Urothelium cell line (cell line): ENCODE measurements at places on chromosomes 6 and 20.

DNA sequence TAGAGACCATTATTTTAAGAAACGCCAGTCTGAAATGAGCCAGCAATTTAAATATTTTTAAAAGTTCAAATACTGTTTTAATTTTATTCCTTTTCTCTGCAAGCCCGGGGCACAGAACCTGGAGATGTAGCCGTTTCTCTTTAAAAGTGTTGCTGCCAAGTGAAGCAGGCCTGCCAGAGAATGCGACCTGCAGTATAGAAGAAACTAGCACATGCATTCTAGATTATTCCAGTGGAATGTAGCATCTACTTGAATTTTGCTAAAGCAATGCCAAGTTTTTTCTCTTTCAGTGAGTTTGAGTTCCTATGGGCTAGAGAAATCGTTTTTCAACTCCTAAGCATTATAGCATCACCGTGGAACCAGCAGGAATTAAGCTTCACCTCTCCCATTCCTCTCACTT, 101.3 kb downstream of the QRSL1 start:
- no peak for DNase-seq

DNA sequence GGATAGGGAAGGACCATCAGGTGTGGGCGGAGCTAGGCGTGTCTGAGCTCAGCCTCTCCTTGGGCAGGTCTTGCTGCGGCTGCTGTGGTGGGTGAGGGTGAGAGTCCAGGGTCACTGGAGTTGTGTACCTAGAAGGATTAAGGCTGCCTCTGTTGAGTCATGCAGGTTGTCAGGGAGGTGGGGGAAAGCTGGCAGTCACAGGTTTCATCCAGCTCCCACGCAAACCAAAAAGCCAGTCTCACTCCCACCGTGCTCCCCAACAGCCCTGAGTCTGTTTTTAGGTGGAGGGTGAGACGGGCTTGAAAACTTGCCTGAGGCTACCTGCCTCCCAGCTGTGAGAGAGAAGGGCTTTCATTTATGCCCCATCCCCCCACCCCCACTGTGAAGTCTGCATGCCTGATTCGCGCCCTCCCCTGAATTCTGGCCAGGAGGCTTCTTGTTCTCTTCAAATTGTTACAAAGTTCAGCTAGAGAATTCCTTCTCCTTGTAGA, 161.5 kb downstream of the MYLK4 start:
- DNase-seq = no peak

GRCh38 chr6:56345376-56345995, 98.1 kb upstream of the COL21A1 start:
- DNase-seq = no peak

- no peak for DNase-seq
Observed at GRCh38 chr6:154229786-154230185, 126.8 kb downstream of the IPCEF1 start.

GRCh38 chr6:154478021-154478700, 32.3 kb downstream of the CNKSR3 start:
- DNase-seq = no peak

DNA sequence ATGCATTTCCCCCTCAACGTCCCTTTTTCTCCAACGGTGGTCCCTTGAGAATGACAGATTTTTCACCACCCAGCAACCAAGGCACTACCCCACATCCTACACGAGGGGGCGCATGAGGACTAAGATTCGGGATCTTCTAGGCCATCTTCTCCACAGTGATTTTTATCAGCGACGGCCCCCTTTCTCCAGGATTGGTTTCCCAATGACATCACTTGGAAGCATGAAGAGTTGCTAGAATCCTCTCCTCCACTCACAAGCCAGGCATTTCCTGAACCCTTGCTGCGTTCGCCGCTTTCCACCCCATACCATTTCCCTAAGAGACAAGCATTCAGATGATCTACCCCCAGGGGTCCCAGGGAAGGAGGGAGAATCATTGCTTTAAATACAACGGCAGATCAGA, 252.0 kb downstream of the HIVEP2 start:
- DNase-seq = peak; percentile 71

DNA sequence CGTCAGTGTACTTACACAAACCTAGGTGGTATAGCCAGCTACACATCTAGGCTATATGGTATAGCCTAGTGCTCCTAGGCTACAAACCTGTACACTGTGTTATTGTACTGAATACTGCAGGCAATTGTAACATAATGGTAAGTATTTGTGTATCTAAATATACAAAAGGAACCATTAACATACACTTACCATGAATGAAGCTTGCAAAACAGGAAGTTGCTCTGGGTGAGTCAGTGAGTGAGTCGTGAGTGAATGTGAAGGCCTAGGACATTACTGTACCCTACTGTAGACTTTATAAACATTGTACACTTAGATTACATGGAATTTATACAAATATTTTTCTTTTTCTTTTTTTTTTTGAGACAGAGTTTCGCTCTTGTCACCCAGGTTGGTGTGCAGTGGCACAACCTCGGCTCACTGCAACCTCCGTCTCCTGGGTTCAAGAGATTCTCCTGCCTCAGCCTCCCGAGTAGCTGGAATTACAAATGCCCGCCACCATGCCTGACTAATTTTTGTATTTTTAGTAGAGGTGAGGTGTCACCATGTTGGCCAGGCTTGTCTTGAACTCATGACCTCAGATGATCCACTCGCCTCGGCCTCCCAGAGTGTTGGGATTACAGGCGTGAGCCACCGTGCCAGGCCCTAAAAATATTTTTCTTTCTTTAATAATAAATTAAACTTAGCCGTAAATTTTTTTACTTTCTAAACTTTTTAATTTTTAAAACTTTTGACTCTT, 15.4 kb upstream of the KIAA1755 start:
- DNase-seq = no peak

GRCh38 chr6:137756788-137757187, 110.3 kb upstream of the TNFAIP3 start:
- no peak for DNase-seq

GRCh38 chr6:87155842-87156815, 764 bp downstream of the ZNF292 start:
- DNase-seq = peak; percentile 27

- DNase-seq = no peak
Observed at GRCh38 chr6:151478670-151479069, 15.1 kb upstream of the CCDC170 start.

- DNase-seq = no peak
Observed at GRCh38 chr6:99080191-99080590, 132.4 kb upstream of the FBXL4 start.

DNA sequence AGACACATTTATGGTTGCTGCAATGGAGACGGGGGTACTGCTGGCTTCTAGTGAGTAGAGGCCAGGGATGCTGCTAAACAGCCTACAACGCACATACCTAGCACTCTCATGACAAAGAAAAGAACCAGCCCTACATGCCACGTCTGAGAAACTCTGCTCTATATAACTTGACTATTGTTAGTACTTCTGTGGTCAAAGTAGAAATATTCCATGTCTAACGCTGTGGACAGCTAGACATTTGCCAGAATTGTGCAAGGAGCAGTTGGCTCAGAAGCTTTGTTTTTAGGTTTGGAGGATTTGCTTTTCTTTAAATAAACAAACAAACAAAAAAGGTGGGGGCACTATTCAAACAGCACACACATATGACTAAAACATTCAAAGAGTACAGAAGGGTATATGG, 20.5 kb downstream of the UBE2V1 start:
- DNase-seq = no peak

- peak; percentile 93 for DNase-seq
Observed at GRCh38 chr20:63698739-63699465, 2.5 kb downstream of the TNFRSF6B start.

DNA sequence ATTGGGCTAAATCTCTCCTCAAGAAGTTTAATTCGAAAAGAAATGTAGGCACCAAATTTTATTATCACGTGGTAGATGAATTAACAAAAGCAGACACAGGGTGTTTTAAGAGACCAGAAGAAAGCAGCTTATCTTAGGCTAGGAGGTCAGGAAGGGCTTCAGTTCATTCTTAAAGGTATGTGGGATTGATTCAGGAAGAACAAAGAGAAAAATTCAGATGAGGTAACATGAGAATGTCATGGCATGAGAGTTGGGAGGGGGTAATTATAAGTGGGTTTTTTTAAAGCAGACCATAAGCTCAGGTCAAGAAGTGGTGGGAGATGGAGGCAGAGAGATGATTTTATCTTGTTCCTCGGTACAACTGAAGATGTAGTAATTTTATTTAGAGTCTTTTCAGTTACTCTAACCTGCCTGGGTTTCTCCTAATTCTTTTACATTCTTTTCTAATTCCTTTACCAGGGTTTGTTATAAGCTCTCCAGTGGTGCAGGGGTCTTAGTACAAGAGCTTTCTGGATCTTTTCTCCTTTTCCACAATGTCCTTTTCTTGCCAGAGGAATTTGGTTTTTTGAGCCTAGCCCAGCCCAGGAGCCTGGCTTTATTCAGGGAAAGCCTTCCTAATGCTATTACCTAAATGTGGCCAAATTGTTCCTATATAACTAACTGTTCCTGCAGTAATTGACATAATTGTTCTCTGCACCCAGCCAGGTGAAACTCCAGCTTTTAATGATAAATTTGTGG, 474.1 kb upstream of the BTBD3 start:
- DNase-seq = no peak

GRCh38 chr6:22254886-22255285, 42.0 kb downstream of the PRL start:
- DNase-seq = no peak

DNA sequence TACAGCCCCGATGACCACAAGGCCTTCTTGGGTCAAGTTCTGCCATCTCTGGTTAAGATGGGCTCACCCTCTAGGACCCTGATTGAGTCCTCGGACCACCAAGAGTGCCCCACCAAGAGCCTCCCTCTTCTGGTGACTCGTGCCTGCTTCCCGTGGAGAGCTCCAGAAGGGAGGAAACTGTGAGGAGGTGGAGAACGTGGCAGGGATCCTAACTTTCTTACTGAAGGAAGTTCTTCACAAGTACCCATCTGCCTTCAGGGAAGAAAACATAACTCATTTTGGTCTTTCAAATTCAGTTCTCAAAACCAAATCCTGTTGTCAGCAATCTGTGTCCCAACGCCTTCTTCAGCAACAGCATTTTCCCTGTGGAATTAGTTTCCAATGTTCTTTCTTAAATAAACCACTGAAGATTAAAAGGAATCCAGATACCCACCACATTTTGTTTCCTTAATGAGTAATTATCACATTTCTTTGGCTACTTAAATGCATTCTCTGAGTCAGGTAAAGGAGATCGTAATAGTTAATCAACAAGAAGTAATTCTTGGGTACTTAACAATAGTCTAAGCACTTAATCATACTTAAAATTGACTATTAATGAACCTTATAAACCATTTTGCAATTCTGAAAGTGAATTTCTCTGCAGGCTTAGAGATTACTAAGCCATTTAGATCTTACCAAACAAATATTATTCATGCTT, 185.8 kb upstream of the SGK1 start:
- no peak for DNase-seq

- no peak for DNase-seq
Observed at GRCh38 chr6:158655569-158656450, 6.0 kb downstream of the SYTL3 start.

GRCh38 chr6:21986703-21987102, 310.1 kb downstream of the PRL start:
- no peak for DNase-seq

DNA sequence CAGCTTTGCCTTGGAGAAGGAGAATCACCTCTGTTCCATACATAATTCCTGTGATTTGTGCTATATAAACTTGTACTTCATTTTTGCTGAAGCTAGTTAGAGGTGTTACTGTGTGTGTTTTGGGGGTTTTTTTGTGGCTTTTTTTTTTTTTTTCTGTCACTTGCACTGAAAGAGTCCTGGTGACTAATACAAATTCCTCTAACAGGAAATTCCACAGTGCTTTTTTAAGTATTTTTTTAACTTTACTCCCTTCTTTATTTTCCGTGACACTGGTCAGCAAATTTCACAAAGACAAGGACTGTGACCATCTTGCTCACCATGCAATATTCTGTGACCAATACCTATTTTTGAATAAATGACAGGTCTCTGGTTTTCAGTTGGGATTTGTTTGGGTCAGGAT, 110.5 kb downstream of the ISM1 start:
- peak; percentile 25 for DNase-seq

DNA sequence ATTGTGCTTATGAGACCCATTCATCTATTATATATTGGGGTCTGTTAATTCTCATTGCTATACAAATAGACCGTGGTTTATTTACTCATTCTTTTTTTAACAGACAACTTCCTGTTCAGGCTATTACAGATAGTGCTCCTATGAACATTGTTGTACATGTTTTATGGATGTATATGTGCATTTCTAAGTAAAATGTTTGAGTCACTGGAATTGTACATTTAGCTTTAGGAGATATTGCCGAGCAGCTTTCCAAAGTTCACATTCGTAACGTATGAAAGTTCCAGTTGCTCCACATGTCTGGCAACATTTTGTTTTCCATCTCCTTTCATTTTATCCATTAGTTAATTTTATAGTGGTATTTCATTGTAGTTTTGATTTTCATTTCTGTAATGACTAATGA, 19.1 kb downstream of the SLC17A2 start:
- no peak for DNase-seq

- no peak for DNase-seq
Observed at GRCh38 chr6:140620496-140620895, 1246.0 kb upstream of the CITED2 start.

DNA sequence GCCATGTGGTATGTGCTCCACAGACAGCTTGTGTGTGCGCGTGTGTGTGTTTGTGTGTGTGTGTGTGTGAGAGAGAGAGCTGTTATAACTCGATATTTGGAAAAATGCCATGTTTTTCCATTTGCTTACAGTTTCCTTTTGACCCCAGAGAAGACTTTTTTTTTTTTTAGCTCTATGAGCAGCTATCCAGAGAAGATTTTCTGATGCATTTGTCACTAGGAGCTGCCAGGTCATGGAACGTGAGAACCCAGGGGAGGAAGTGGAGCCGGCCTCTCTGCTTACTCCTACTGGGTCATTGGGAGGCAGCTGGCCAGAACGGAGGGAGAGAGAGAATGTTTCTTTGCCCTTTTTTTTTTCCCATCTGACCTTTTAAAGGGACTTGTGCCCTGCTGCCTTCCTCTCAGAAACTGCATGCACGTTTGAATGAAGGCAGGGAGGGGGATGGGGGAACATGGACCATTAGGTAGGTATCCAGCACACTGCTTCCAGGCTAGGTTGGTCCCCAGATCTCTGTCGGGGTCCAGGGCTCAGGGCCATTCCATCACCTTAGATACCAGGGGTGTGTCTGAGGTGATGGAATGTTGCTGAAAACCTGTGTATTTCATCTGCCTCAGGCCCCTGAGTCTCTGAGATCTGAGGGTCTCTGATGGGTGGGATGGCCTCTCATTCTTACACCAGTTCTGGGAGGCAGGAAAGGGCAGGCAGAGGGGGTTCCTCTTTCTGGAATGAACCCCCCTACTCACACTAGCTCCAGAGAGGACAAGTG, 11.2 kb upstream of the MRPS18A start:
- DNase-seq = no peak

GRCh38 chr20:41387444-41387851, 20.8 kb upstream of the EMILIN3 start:
- peak; percentile 40 for DNase-seq

GRCh38 chr20:48823476-48823875, 4.3 kb downstream of the PREX1 start:
- DNase-seq = no peak

- peak; percentile 82 for DNase-seq
Observed at GRCh38 chr6:11653028-11653583, 115.6 kb downstream of the TMEM170B start.

DNA sequence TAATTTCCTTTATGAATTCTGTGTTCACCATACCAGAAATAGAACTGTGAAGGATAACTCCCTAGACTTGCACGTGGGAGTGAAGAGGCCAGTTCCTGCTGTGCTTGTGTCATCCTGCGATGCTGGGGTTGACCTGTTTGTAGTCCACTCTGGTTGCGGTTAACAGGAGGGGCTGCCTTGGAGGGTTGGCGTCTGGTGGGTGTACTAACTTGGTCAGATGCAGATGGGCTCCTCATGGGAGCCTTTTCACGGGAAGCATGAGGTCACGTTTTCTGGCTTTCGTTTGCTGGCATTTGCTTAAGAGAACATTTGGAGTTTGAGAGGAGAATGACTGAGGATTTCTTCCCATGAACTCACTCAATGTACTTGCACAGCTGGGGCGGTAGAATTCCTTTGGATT, 41.2 kb downstream of the IGF2R start:
- no peak for DNase-seq
